ENCODE measurements at places on chromosomes 16 and 17. TPM values are rescaled to one million over a fixed set of nuclear protein-coding genes. Genes with fewer than 3 reads are reported as not detected.

GRCh38 chr17:37744961-37745800 is at the start of gene HNF1B:
Gene HNF1B (minus strand): TSS chr17:37745059. CDS start chr17:37744884, 175 bp downstream.
- DNase-seq, result no peak

DNA sequence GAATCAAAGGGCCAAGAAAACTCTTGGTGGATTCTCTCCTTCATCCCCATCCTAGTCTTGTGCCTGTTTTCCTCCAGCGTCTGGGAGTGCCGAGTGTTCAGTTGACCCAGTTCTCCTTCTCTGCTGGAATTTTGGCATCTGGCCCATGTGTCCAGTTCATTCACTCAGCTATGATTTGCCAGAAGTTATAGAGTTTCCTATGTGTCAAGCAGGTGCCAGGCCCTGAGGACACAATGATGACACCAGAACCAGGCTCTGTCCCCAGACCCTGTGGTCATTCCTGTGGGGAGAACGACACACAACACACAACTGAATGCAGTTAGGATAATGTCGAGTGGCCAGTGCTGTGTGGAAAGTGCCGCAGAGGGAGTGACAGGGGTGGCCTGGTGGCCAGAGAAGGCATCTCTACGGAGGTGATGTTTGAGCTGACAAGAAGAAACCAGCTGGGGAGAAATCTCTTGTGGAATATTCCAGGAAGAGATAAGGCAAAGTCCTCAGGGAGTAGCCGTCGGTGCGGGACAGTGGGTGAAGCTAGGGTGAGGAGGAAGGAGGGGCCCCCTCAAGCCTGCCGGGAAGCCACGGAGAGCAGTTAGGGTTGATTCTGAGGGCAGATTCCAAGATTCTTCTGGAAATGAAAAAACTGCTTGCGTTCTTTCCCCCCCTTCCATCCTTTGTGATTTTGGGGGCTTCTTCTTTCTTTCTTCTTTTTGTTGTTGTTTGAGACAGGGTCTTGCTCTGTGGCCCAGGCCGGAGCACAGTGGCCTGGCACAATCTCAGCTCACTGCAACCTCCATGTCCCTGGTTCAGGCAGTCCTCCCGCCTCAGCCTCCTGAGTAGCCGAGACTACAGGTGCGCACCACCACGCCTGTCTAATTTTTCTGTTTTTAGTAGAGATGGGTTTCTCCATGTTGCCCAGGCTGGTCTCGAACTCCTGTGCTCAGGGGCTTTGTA is 35.8 kb upstream of the IL34 start:
- no peak for DNase-seq

GRCh38 chr16:59394526-59394925 is 660.4 kb upstream of the GOT2 start:
- DNase-seq, result no peak

DNA sequence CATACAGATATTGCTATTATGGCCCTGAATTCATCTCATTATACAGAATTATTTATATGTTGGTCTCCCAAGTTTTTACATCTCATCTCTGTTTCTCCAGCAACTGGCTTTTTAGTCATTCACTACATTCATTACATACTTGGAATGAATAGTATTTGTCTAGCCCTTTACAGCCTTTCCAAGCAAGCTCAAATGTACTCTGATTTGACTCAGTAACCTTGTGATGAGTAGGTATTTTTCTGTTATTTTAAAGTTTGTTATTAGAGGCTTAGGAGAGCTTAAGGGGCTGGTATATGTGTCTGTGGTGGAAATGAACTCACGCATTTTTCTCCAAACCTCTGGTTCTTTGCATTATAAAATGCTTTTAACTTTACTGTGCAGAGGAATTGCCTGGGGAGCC is 224.7 kb downstream of the SNX29 start:
- DNase-seq, result no peak

DNA sequence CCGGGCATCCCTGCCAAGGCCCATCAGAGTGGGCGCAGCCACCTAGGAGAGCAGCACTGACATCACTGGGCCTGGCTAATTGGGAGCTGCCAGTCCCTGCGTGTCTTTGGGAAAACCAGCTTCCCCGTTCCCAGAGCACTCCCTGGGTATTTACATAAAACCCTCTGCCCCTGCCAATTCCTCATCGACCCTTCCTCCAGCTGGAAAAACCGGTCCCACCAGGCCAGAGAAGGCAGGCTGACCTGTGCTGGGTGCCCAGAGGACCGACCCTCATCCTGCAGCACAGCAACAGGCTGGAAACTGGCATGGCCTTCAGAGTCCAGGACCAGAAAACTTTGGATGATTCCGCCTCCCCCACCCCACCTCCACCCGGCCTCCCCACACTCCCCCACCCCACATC is 8.2 kb upstream of the FOXN1 start:
- DNase-seq, result no peak

Gene SLC2A4
- total RNA-seq, result not detected

Gene PRR15L
- not detected for total RNA-seq

Gene ZNF624
- 5.1 TPM for total RNA-seq

Gene EME1
- 19.9 TPM for total RNA-seq
